Activated naive CD4-positive, alpha-beta T cell treated with anti-CD3 and anti-CD28 coated beads, Interleukin-2, amount 50 U/mL, for 72 hours (primary cell): ENCODE measurements at places on chromosomes 11 and 22. TPM values are rescaled to one million over a fixed set of nuclear protein-coding genes. Genes with fewer than 3 reads are reported as not detected.

TREH gene
- total RNA-seq = not detected

TIMM10 gene
- total RNA-seq = 86.8 TPM

OR2AG1 gene
- not detected for total RNA-seq

CELSR1 gene
- 1.1 TPM for total RNA-seq

DNA sequence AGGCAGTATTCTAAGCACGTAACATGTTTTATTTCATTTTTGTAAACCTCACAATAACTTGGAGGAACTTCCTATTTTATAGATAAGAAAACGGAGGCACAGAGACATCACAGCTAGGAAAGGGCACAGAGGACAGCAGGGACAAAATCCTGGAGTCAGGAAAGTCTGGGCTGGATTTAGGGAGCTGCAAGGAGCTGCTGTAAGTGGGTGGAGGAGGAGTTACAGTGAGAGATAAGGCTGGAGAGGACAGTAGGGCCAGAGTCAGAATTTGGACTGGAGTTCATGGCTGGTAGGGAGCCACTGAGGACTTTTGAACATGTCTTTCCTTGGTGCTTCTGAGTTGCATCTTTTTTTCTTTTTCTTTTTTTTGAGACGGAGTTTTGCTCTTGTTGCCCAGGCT is 32.2 kb upstream of the PTPRJ start:
- DNase-seq = no peak

GRCh38 chr22:32205974-32206773 is 1.3 kb upstream of the RFPL2 start:
- DNase-seq = no peak

- DNase-seq = no peak
Observed at GRCh38 chr11:115656669-115657068, 152.5 kb upstream of the CADM1 start.

DNA sequence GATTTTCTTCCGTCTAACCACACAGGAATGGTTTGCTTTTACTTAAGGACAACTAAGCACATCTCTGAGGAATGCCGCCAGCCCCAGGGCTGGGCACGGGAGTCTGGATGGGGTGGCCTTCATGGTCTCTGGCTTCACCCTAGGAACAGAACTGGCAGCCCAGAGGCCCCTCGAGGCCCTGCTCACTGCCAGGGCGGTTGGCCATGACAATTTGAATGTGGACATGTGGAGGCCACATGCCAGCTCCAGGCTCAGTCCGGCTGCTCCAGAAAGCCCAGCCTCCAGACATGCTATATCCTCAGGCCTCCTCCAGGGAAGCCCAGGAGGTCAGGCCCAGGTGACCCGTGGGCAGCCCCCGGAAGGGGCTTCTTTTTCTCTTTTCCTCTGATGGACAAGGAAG is 84.0 kb upstream of the FGF3 start:
- DNase-seq = no peak
